ENCODE measurements at places on chromosomes 11 and 22. TPM values are rescaled to one million over a fixed set of nuclear protein-coding genes. Genes with fewer than 3 reads are reported as not detected.

DNA sequence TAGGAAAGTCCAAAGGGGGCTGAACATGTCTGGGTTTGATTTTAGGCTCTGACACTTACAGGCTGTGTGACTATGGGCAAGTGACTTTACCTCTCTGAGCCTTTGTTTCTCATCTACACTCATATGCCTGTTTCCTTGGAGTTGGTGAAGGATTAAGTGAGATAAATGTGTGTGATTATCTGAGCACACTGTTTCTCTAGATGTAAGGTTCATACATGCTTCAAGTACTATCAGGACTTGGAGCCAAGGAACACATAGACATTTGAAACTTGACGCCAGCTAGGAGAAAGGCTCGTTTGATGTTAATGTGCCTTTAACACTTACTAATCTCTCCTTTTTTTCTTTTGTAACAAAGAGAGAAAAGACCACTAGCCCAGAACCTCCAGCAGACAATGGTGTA is 9.7 kb downstream of the CRYBB1 start:
- no peak for DNase-seq

Gene PLEKHA7
- total RNA-seq, result 0.78 TPM

DNA sequence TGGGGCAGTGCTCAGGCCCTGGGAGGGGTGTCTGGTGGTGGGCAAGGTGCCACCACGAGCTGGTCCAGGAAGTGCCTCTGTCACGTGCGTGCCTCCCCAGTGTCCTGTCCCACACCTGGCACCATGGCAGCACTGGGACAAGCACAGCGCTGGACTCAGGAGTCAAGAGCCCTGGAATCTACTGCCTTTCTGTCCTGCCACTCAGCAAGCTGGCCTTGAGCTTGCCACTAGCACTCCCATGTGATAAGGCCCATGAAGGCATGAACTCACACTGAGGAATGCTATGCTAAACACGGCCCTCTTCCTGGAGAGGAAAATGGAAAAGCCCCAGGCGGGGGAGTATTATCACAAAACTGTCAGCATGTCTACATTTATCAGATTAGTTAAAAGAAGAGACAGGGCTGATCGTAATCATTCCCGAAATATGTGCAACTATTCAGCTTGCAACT is 50.7 kb upstream of the SLC35C1 start:
- no peak for DNase-seq

DNA sequence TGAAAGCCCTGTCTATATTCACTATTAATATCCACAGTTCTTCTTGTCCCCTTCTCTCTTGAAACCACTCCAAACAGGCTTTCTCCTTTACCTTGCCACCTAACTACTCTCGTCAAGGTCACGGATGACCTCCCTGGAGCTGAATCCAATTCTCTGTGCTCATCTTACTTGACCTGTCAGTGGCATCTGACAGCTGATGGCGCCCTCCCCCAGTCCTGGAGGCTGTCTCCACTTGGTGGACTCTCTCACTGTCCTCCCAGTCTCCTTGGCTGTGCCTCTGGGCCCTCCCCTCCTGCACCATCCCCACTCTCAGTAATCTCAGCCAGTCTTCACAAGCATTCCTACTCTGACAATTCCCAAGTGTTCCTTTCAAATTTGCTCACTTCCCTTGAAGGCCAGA is 8.7 kb downstream of the TNKS1BP1 start:
- DNase-seq, result peak; percentile 48
